ENCODE measurements at places on chromosomes 7 and 10. TPM values are rescaled to one million over a fixed set of nuclear protein-coding genes. Genes with fewer than 3 reads are reported as not detected.

TUBAL3 gene
- total RNA-seq = not detected

CYP3A7 gene
- total RNA-seq = 0.31 TPM

WDR86 gene
- 121 TPM for total RNA-seq

NPY4R2 gene
- 0.31 TPM for total RNA-seq

DNAH11 gene
- 3.8 TPM for total RNA-seq

DPYSL4 gene
- 69.5 TPM for total RNA-seq

HOXA2 gene
- total RNA-seq = not detected

ASZ1 gene
- total RNA-seq = not detected

ARMS2 gene
- total RNA-seq = not detected

CPN1 gene
- total RNA-seq = not detected

DNAJB6 gene
- 154 TPM for total RNA-seq

MGAM2 gene
- total RNA-seq = 0.31 TPM

NUTM2E gene
- 0.31 TPM for total RNA-seq

SPDYE6 gene
- total RNA-seq = not detected

TRIM73 gene
- total RNA-seq = 11.0 TPM

AS3MT gene
- total RNA-seq = 13.8 TPM

VIPR2 gene
- 0.63 TPM for total RNA-seq

DEPP1 gene
- total RNA-seq = 5.0 TPM

SFTPA1 gene
- not detected for total RNA-seq

TMEM184A gene
- total RNA-seq = not detected

IFIT2 gene
- total RNA-seq = 2.2 TPM

ANKRD1 gene
- not detected for total RNA-seq

SFR1 gene
- 11.9 TPM for total RNA-seq

PRLHR gene
- 3.8 TPM for total RNA-seq

PRPS1L1 gene
- not detected for total RNA-seq

SPAG6 gene
- 0.94 TPM for total RNA-seq

FKBP9 gene
- total RNA-seq = 36.6 TPM

PARD3 gene
- 27.5 TPM for total RNA-seq

ANXA8 gene
- not detected for total RNA-seq

BAMBI gene
- 1.9 TPM for total RNA-seq

HABP2 gene
- total RNA-seq = not detected

PKD2L1 gene
- total RNA-seq = not detected

PAOX gene
- total RNA-seq = 13.8 TPM

CRHR2 gene
- 2.8 TPM for total RNA-seq

TDRD1 gene
- total RNA-seq = under 0.01 TPM

MKLN1 gene
- 96.1 TPM for total RNA-seq

ARHGAP22 gene
- total RNA-seq = 5.0 TPM

SEMA3A gene
- total RNA-seq = 41.3 TPM

LRRN3 gene
- total RNA-seq = 117 TPM

CCDC146 gene
- total RNA-seq = 23.5 TPM

GALNT17 gene
- total RNA-seq = 17.2 TPM

ATRNL1 gene
- 468 TPM for total RNA-seq

INTS15 gene
- 31.3 TPM for total RNA-seq

FRMPD2 gene
- 11.0 TPM for total RNA-seq

SFRP4 gene
- total RNA-seq = 1.6 TPM

JCAD gene
- 11.9 TPM for total RNA-seq

WNT16 gene
- total RNA-seq = 0.31 TPM

LBX1 gene
- total RNA-seq = not detected

KNDC1 gene
- total RNA-seq = 12.2 TPM

CACNA2D1 gene
- total RNA-seq = 275 TPM

LEP gene
- not detected for total RNA-seq

SNX10 gene
- total RNA-seq = 24.1 TPM

TNKS2 gene
- 135 TPM for total RNA-seq

Measured in parietal lobe (tissue), 2 donors.